AG04450 (cell line): ENCODE measurements at places on chromosomes 3 and 15.

- DNase-seq = no peak
Measured at GRCh38 chr3:43406643-43407023, 120.3 kb downstream of the SNRK start.

GRCh38 chr15:72579814-72580213 lies 74.7 kb upstream of the GOLGA6B start:
- DNase-seq = no peak

DNA sequence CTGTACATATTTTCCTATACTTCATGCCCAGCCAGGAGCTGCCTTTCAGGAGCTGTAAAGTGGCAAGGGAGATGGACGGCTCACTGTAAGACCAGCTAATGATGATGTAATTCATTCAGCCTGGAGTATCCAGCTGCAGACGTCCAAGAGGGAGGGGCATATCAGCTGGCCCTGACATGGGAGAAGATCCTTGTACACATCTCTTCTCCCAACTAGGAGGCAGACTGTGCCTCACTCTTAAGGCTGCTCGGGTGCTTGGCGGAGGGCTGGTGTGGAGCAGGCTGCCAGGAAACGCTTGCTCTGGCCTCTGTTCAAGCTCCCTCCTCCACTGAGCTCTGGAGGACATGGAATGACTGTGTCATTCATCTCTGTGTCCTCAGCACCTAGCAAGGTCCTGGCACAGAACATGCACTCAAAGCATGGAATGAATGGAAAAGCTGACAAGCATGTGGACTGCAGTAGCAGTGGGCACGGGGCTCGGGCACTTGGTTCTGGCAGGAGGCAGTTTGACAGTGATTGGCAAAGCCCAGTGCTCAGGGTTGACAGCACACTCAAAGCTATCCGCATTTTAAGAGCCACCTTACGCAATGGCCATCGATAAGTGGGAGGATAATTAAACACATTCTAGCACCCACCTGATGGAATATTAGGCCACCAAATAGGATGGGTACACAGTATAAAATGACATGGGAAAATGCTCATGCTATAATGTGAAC lies 72.4 kb downstream of the TBC1D2B start:
- DNase-seq = peak; percentile 83

GRCh38 chr3:52017586-52017985 lies 21.9 kb upstream of the RPL29 start:
- DNase-seq = no peak

DNA sequence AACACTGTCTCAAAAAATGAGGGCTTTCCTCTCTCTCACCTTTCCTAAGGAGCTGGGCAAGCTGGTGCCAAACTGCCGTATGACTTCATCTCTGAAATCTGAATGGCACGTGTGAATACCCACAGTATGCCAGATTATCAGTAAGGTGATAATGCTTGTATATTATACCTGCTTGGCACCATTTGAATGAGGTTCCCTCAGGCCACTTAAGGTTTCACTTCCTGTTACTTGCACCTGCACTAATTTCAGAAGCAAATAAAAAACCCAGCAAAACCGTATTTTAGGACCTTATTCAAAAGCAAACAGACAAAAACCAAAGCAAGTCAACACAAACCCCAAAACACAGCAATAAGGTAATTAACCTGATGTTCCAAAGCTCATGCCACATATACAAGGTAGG lies 19.7 kb downstream of the FOXP1 start:
- DNase-seq = no peak

DNA sequence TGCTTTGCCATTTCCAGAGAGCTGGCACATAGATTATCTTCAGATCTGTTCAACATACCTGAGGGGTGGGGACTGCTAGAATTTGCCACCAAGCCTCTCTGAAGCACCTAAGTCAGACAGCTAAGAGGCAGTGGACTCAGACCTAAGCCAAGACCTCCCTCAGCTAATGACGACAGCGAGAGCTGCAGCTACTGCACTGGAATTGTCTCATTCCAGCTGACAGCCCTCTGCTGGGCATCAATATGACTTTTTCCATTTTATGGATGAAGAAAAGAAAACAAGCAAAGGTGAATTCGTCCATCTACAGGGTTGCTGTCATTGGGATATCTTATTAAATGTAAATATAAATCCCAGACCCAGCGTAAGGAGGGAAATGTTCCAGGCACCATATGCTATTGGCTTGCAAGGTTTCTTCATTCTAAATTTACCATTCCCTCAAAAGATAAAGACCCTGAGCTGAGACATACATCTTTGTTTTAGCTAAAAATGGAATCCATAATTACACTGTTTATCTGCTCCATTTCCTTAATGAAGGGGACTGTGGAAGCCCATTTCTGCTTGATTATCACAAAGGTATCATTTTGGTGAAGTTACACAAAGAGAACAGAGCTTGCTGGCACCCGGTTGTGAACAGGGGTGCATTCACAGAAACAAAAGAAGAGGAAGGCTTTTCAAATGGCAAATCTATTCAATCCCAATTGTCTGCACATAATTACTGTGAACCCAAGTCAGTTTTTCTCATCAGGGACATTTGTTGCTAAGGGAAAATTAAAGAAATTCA lies 85.5 kb upstream of the LRTM1 start:
- DNase-seq = no peak

GRCh38 chr15:52348056-52348745 lies 52.6 kb upstream of the MYO5C start:
- no peak for DNase-seq

DNA sequence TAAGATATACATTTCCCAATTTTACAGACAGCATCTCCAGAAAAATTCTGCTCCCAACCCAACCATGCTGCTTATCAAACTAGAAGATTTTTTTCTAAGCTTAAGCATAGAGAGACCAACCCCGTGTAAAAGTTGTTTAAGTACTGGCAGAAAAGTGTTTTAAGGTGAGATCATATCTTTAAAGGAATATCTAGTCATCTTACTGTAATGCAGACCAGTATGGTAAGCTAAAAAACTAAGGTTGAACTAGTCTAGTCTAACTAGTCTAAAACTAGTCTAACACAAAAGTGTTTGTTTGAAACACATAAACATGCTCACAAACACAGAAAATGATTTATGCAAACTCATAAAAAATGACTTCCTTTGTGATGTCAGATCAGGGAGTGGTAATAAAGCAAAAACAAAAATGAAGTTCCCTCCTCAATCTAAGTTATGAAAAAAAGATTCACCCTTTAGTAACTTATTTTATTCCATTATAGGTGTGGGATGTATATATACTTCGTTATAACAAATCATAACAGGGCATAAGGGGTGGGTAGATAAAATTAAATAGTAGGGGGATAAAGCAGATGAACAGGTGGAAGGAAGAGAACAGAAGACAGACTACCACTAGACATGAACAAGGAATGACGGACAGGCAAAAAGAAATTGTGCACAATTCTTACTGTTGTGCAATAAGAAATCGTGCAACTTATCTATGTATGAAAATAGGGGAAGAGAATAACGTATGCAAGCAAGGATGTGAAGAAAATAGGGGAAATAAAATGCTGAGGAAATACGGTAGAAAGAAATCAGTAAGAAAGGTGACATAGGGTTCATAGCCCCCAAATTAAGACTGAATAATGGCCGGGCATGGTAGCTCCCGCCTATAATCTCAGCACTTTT lies 10.0 kb downstream of the MYO5A start:
- no peak for DNase-seq

DNA sequence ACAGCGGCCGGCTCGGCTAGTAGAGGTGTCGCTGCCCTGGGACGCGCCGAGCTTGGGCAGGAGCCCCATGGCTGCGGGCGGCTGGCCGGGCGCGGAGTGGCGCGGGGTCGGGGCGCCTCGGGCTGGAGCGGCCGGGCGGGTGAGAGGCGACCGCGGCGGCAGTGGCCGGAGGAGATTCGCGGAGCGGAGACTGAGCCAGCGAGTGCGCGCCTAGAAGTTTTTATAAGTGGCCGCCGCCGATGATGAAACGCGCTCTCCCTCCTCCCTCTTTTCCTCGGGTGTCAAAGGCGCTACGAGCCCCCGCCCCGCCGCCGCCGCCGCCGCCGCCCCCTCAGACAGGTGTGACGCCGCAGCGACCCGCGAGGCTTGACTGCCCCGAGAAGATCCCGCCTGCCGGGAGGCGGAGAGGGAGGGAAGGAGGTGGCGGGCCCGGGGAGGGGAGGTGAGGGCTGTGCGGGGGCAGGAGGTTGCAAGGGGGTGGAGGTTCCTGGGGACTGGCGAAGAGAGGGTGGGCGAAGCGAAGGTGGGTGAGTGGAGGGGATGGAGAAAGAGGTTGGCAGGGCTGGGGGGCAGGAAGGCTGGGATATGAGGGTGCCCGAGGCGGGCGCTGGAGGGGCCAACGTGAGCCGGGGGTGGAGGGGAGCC lies at the start of gene SLCO2A1:
Gene SLCO2A1 (minus strand): TSS at position 192 of the 645 bp plus-strand sequence. CDS start 123 bp downstream, at position 69.
- DNase-seq = no peak

DNA sequence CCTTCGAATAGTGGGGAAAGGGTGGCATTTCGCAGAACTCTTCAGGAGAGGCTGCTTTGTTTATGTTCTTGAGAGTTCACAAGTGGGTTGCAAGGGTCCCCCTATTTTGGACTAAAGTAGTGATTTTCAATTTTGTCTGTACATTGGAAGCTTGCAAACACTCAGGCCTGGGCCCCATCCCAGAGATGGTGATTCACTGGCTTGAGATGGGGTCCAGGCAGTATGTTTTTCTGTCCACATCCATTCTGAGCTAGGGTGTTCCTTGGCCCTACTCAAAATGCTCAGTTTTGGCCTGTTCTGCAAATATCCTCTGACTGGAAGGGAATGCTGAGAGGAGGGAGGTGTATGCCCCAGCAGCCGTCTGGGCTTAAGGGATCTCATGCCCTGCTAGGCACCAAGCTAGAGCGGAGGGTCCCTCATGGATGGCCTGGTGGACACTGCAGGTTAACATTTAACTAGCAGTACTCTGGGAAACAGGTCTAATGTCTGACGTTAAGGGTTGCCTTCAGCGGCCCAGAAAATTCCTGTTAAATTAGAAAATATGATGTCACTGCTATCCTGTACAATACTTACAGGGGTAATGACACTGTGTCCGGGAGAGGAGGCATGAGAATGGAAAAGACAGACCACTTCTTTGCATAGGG lies 181.4 kb downstream of the OPA1 start:
- no peak for DNase-seq

- no peak for DNase-seq
Measured at GRCh38 chr3:196620161-196620604, 19.3 kb upstream of the NRROS start.
